Epithelial cell of proximal tubule (primary cell): ENCODE measurements at places on chromosomes 7 and 10. TPM values are rescaled to one million over a fixed set of nuclear protein-coding genes. Genes with fewer than 3 reads are reported as not detected.

- no peak for DNase-seq
These were observed 73.0 kb upstream of the CABCOCO1 start for GRCh38 chr10:61589547-61590243.

- DNase-seq: no peak
These were observed 29.9 kb upstream of the RHEB start for GRCh38 chr7:151549644-151550043.

DNA sequence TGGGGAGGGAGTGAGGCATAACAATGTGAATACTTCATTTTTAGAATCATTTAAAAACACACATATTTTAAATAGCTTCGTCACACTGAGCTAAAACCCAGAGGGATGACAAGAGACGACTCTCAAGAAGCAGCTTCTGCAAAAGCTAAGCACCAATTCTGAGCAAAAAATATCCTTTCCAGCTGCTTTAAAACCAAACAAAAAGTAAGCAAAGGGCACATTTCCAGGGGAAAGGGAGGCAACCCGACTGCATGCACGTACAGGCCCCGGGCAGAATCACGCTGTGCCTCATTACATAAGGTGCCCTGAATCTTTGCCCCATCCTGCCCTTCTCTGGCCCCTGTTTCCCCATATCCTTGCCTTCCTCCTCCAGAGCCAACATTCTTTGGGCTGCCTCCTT, 78.4 kb downstream of the DGKI start:
- DNase-seq: no peak

- no peak for DNase-seq
These were observed 46.1 kb downstream of the C1GALT1 start for GRCh38 chr7:7228472-7228871.

The OR2A42 gene
- total RNA-seq: not detected in 2 replicates

The UNCX gene
- total RNA-seq: 0.65 and 1.7 TPM in 2 replicates
